Right atrium auricular region (tissue), 2 donors: ENCODE measurements at places on chromosomes 3 and 15.
A peak's percentile ranks its signal among the peaks of the same experiment; 100 is the strongest.

GRCh38 chr3:149590691-149591441 is 67.0 kb downstream of the WWTR1 start:
- DNase-seq = no peak

DNA sequence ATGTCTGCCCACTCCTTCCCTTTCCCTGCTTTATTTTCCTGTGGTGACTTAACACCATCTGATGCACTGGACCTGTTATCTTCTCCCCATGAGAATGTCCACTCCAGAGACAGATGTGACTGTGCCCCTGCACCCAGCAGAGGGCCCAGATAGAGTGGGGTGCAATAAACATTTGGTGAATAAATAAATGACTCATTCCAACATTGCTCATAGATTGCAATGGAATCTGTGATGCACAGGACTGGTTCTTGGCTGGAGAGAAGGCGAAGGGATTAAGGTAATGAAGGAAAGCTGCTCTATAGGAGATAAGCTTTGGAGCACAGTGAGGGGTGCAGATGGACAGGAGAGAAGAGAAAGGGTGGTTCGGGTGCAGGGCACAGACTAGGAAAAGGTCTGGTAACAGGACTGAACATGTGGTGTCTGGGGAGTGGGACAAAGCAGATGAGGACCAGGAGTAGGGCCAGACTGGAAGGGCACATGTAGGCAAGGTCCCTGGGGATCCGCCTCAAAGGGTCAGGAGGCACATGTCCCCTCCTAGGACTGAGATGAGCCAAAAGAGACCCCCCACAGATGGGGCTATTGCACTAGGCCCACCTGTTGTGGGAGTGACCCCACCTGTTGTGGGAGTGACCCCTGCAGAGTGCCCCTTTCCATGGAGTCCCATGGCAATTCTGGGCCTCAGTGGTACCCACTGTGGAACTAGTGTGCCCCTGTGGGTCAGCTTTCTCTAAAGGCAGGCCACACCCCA is 17.5 kb upstream of the POC1A start:
- no peak for DNase-seq

DNA sequence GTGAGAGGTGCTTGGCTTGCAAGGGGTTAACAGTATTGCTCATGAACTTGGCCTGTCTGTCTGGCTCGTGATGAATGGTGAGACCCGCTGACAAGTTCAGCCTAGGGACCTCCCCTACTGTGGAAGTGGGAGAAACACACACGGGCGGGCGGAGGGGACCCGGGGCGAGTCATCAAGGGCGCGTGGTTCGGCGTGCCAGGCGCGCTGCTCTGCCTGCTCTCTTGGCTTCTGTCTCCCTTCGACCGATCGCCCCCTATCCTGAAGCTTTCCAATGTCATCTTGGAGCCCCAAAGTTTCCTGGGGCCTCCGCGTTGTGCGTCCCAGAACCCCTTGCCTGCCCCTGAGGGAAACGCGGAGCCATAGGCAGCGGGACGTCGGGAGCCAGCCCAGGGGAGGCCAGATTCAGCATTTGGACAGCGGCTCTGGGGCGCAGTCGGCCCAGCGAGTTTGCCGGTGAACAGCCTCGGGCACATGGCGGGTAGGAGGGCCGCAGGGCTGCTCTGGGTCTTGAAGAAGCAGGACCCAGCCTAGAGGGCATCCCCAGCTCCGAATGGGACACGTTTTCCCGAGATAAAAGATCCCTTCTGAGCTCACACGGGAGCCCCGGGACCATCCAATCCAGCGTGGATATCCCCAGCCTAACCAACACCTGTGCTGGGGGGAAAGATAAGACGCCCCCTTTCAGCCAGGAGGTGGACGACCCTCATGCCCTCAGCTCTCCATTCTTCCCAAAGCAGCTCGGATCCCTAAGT is 27.0 kb upstream of the POLG start:
- no peak for DNase-seq

GRCh38 chr3:48135552-48136495 is 52.4 kb downstream of the CDC25A start:
- DNase-seq = no peak

- no peak for DNase-seq
Observed at GRCh38 chr3:159839561-159840379, 148.9 kb upstream of the IL12A start.

DNA sequence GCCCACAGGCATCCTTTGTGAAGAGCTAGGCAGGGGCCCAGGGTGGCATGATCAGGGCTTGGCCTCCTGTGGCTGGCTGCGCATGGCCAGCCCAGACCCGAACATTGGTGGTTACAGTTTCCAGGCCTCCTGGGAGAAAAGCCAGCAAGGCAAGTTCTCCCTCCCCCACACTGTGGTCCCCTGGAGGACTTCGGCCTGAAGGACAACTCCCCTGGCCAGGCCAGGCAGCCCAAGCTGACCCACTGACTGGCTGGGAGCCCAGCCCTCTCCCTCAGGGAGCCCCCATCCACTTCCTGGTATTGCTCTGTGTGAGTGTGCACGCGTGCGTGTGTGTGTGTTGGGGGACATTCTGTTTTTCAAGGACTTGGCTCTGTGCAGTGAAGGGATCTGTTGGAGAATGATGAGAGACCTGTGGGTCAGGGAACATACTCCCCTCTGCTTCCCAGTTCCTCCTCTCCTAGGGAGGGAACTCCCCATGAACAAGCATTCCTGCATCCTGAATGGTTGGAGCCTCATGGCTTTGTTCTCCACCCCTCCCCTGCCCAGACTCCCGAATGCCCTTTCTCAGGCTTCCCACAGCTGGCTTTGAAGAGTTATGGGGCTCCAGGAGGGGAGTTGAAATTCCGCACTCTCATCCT is 29.5 kb downstream of the CORO2B start:
- DNase-seq = peak; percentile 93

- no peak for DNase-seq
Observed at GRCh38 chr3:195048059-195048905, 222.7 kb downstream of the XXYLT1 start.

- DNase-seq = no peak
Observed at GRCh38 chr3:62100282-62100989, 272.9 kb downstream of the FEZF2 start.

- no peak for DNase-seq
Observed at GRCh38 chr3:197615430-197615829, 59.7 kb upstream of the BDH1 start.

GRCh38 chr3:143122089-143122430 is 2.5 kb downstream of the CHST2 start:
- DNase-seq = no peak

DNA sequence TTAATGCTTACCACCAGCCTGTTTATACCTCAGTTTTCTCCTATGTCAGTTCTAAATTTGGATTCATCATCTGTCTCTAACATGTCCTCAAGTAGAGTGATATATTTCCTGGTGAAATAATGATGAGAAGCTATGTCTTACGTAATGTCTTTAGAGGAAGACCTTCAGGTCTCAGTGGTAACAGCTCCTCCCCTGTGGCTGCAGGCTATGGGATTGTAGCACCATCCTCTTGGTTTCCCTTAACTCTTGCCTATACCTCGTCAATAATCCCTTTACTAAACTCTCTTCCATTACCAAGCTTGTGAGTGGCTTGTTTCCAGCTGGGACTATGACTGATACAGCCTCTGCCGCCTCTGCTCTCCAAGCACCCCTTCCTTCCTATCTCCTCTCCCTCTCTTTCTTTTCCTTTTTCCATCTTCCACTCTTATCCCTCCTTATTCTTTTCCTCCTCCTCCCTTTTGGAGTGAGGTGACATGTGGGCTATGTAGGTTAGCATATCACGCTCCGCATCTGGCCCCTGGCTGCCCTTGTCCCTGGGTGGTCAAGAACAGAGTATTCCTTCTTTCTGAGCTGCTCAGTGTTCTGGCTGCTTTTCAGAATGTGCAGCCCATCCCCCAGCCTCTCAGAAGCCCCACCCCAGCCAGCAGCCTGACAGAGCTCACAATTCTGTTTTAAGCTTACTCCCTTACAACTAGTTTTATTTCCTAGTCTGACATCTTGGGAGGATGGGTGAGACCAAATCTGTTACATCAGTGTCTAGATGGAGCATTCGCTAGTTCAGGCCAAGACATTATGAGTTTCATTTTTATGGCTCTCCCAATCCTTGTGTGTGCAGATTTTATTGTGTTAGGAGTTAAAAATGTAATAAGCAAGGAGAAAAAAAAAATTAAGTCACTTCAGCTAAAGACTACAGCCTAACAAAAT is 75.0 kb upstream of the RNU6-1 start:
- DNase-seq = peak; percentile 80

DNA sequence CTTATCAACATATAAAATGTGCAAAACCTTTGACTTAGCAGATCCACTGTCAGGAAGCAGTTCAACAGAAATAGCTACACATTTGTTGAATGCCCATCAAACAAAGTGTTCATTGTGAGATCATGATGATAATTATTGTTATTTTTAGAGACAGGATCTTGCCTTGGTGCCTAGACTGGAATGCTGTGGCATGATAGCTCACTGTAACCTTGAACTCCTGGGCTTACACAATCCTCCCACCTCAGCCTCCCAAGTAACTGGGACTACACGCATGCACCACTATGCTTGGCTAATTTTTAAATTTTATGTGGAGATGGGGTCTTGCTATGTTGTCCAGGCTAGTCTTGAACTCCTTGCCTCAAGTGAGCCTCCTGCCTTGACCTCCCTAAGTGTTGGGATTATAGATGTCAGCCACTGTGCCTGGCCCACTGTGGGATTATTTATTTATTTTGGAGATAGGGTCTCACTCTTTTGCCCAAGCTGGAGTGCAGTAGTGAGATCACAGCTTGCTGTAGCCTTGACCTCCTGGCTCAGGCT is 8.8 kb downstream of the MAP2K5 start:
- DNase-seq = no peak

GRCh38 chr3:161673866-161674265 is 177.3 kb downstream of the OTOL1 start:
- no peak for DNase-seq

- DNase-seq = no peak
Observed at GRCh38 chr3:149575961-149576564, 81.8 kb downstream of the WWTR1 start.

DNA sequence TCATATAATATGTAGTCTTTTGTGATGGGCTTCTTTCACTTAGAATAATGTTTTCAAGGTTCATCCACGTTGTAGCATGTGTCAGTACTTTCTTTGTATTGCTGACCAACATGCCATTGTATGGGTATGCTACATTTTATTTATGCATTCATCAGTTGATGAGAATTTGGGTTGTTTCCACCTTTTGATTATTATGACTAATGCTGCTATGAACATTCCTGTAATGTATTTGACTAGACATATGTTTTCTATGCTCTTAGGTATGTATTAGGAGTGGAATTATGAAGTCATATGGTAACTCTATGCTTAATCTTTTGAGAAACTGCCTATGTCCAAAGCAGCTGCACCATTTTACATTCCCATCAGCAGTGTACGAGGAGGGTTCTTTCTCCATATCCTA is 3.2 kb upstream of the PODXL2 start:
- DNase-seq = no peak

GRCh38 chr3:133474251-133474801 is 74.5 kb downstream of the BFSP2 start:
- DNase-seq = peak; percentile 81

GRCh38 chr3:111706527-111706926 is 111.4 kb upstream of the ZBED2 start:
- no peak for DNase-seq

DNA sequence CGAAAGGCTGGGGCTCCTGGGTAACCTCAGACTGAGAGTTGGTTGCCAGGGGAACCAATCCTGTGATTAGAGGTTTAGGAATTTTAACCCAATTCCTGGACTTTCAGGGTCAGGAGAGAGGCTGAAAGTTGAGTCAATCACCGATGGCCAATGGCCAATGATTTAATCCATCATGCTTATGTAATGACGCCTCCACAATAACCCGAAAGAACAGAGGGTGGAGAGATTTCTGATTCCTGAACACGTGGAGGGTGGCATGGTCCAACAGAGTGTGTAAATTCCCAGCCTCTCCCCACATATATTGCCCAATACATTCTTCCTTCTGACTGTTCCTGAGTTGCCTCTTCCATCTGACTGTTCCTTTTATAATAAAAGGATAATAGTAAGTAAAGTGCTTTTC is 137.2 kb upstream of the CBLB start:
- no peak for DNase-seq

DNA sequence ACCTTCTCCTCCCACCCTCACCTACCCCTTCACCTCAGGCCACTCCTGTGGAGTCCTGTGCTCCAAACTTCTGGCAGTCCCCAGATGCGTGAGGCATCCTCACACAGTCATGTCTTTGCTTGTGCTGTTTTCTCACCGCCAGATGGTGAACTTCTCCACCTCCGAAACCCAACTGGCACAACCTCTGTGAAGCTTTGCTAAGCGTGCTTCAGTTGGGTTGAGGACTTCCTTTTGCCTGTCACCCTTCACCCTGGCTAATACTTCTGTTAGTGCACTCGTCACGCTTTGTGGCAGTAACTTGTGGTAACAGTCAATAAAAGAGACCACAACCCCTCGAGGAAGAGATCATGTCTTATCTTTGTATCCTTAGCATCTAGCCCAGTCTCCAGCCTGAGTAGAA is 42.0 kb upstream of the SKOR1 start:
- DNase-seq = no peak

- no peak for DNase-seq
Observed at GRCh38 chr15:49495993-49496753, 73.1 kb downstream of the FGF7 start.
